ENCODE measurements at places on chromosomes 4 and X. TPM values are rescaled to one million over a fixed set of nuclear protein-coding genes. Genes with fewer than 3 reads are reported as not detected.

DNA sequence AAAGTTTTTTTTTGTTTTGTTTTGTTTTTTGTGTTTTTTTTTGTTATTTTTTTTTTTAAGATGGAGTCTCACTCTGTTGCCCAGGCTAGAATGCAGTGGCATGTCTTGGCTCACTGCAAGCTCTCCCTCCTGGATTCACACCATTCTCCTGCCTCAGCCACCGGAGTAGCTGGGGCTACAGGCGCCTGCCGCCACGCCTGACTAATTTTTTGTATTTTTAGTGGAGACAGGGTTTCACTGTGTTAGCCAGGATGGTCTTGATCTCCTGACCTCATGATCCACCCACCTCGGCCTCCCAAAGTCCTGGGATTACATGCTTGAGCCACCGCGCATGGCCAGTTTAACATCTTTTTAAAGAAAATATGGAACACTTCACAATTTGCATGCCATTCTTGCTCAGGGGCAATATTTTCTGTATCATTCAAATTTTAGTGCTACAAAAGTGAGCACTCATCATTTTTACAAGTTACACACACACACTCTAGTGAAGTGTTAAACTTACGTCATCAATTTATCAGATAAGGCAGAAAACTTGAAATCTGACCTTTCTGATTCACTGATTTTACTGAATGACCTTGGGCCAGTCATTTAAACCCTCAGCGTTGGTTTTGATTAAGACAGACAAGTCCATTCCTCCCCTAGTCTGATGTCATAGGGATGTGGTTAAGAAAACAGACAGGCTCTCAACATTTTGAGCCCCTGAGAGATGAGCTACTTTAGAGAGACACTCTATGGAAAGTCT, 61.2 kb downstream of the TRIM2 start:
- DNase-seq: no peak

DNA sequence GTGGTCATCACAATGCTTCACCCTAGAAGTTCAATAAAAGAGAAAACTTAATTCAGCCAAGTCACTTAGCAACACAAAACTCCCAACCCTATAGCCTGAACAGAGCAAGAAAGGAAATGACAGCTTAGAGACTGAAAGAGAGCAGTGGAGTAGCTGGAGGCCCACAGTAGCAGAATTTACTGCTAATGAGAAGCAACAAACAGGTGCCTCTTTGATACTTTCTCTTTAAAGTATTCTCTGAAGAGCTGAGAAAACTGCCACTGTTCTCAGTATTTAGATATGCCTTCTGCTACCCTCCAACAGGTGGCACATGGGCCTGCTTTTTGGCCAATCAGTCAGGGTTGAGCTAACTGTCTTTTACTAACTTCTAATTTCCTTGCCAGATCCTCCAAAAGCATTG, 240.0 kb downstream of the GPC3 start:
- DNase-seq: no peak

CT47B1 gene
- total RNA-seq: not detected

GRCh38 chr4:40515398-40516293, 114.0 kb downstream of the RBM47 start:
- DNase-seq: no peak

- no peak for DNase-seq
Measured at GRCh38 chr4:110869114-110869513, 246.2 kb upstream of the PITX2 start.

Measured in thoracic aorta (tissue), 2 donors.